Activated naive CD4-positive, alpha-beta T cell treated with anti-CD3 and anti-CD28 coated beads for 36 hours (primary cell): ENCODE measurements at places on chromosomes 1 and 21. TPM values are rescaled to one million over a fixed set of nuclear protein-coding genes. Genes with fewer than 3 reads are reported as not detected.
A peak's percentile ranks its signal among the peaks of the same experiment; 100 is the strongest.

GRCh38 chr1:226233293-226233692, 9.8 kb downstream of the MIXL1 start:
- no peak for DNase-seq

- peak; percentile 10 for DNase-seq
These were observed 393 bp downstream of the ELAPOR1 start for GRCh38 chr1:109114342-109114674.

The ARHGAP30 gene
- 104 TPM for total RNA-seq

The WNT9A gene
- total RNA-seq, result not detected
